ENCODE measurements at places on chromosomes 13 and 19.

GRCh38 chr19:16272945-16273344 lies 51.7 kb upstream of the KLF2 start:
- DNase-seq, result no peak

DNA sequence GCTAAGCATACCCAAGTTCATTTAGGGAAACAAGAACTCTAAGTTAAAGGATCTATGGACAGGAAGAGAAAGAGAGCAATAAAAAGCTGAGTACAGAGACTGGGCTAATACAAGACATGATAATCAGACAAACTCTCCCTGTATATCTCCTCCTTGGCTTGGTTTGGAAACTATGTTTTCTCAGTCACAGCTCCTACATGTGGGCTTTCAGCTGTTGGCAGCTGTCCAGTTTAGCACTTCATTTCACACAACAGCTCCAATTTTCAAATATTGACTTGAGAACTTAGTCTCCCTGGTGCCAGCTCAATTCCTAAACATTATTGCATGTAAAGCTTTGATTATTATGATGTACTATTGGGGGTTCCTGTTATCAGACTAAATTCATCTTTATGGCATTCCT lies 222.8 kb upstream of the OBI1 start:
- DNase-seq, result peak; percentile 26

GRCh38 chr19:6754136-6754535 lies 13.1 kb downstream of the SH2D3A start:
- no peak for DNase-seq

DNA sequence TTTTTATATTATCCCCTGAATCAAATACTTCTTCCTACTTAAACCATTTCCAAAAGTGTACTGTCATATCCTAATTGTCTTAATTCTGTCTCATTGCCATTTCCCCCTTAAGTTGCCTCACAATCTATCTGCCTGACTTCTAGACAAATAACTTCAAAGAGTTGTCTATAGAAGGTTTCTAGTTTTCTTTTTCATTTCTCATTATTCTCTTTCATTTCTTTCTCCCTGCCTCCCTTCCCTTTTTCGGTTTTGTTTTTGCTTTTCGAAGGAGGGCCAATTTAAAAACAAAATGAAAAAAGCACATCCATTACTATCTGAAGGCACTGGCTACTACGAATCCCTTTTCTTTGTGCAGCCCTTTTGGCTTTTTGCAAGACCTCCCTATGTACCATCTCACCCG lies 367.2 kb downstream of the DNAJC15 start:
- no peak for DNase-seq

DNA sequence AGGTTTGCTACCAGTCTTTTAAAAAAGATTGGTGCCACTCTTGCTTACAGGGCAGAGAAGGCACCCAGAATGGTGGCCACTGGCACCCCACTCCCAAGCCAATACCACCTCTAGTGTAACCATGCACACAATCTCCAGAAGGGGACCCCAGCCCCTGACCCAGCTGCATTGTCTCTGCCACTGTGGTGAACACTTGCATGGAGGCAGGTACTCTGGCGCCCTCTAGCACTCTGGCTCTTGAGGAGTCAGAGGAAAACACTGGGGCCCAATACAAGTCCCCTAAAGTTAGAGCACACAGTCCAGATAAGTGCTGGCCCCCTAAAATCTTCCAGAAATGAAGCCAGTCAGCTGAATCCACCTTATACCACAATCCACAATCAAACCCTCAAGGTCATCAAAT lies 6.0 kb downstream of the ERVV-1 start:
- DNase-seq, result no peak

DNA sequence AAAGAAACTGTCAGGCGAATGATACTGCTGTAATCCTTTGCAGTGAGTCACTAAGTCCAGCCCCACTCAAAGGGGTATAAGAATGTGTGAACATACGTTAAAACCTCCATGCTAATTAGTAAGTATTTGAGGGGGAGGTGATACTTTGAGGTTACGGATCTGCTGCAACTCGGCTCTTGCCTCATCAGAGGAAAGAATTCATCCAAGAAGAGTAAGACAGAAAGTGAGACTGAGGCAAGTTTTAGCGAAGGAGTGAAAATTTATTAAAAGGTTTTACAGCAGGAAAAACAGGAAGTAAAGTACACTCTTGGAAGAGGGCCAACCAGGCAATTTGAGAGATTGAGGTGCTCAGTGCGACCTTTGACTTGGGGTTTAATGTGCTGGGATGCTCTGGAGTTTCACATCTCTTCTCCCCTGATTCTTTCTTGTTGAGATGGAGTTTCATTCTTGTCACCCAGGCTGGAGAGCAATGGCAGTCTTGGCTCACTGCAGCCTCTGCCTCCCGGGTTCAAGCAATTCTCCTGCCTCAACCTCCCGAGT lies 9.8 kb downstream of the CLEC4M start:
- no peak for DNase-seq
